Smooth muscle cell of trachea (primary cell): ENCODE measurements at places on chromosomes 3 and 15. TPM values are rescaled to one million over a fixed set of nuclear protein-coding genes. Genes with fewer than 3 reads are reported as not detected.

NR2E3 gene
- total RNA-seq = 0.29 TPM in 1 of 2 replicates, not detected in the other

STXBP5L gene
- under 0.01 TPM in 1 of 2 replicates, not detected in the other for total RNA-seq

HIGD2B gene
- 0.15 TPM in 1 of 2 replicates, not detected in the other for total RNA-seq

CCR5 gene
- under 0.01 TPM in 2 replicates for total RNA-seq

XIRP1 gene
- total RNA-seq = under 0.01 TPM in 1 of 2 replicates, not detected in the other

KIF9 gene
- total RNA-seq = 1.3 and 1.8 TPM in 2 replicates

EFCC1 gene
- total RNA-seq = not detected in 2 replicates

SCN5A gene
- total RNA-seq = 0.29 and 1.2 TPM in 2 replicates

CADPS gene
- total RNA-seq = 3.8 and 7.4 TPM in 2 replicates

SI gene
- total RNA-seq = not detected in 2 replicates

GCNT3 gene
- total RNA-seq = 0.33 and 1.7 TPM in 2 replicates

GPR27 gene
- under 0.01 TPM in 1 of 2 replicates, not detected in the other for total RNA-seq

SH2D7 gene
- total RNA-seq = under 0.01 TPM in 1 of 2 replicates, not detected in the other

TAGLN3 gene
- 0.87 and 0.99 TPM in 2 replicates for total RNA-seq

CD276 gene
- 170 and 216 TPM in 2 replicates for total RNA-seq

OCA2 gene
- not detected in 2 replicates for total RNA-seq

LTK gene
- 0.17 and 0.58 TPM in 2 replicates for total RNA-seq

SPATA12 gene
- total RNA-seq = under 0.01 and 0.15 TPM in 2 replicates

PRSS50 gene
- not detected in 2 replicates for total RNA-seq

RTP4 gene
- 2.8 and 3.3 TPM in 2 replicates for total RNA-seq

RTP3 gene
- total RNA-seq = not detected in 2 replicates

HESX1 gene
- total RNA-seq = 1.2 and 1.5 TPM in 2 replicates

TMEM45A gene
- 29.2 and 50.8 TPM in 2 replicates for total RNA-seq

PLA2G4D gene
- total RNA-seq = not detected in 2 replicates

TM4SF1 gene
- 140 and 347 TPM in 2 replicates for total RNA-seq
